Activated CD4-positive, alpha-beta T cell treated with anti-CD3 and anti-CD28 coated beads, Interleukin-2, amount 50 U/mL, for 16 hours (primary cell): ENCODE measurements at places on chromosomes 16 and 17.

DNA sequence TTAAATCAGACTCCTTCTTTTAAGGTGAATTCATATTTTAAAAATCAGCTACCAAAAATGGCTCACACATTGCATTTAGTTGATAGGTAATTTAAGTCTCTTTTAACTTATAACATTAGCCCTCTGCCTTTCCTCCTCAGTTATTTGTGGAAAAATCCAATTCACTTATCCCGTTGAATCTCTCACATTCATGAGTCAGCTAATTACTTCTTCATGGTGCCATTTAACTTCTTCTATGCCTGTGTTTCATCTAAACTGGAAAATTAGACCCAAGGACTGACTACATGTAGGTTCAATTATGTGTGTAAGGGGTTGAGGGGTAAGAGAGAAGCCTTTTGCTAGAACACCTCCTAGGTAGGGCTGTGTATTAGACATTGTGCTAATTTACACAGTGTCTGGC, 18.4 kb upstream of the SLFN5 start:
- DNase-seq, result no peak

- no peak for DNase-seq
These were observed 27.5 kb upstream of the ADCY7 start for GRCh38 chr16:50238868-50239301.

DNA sequence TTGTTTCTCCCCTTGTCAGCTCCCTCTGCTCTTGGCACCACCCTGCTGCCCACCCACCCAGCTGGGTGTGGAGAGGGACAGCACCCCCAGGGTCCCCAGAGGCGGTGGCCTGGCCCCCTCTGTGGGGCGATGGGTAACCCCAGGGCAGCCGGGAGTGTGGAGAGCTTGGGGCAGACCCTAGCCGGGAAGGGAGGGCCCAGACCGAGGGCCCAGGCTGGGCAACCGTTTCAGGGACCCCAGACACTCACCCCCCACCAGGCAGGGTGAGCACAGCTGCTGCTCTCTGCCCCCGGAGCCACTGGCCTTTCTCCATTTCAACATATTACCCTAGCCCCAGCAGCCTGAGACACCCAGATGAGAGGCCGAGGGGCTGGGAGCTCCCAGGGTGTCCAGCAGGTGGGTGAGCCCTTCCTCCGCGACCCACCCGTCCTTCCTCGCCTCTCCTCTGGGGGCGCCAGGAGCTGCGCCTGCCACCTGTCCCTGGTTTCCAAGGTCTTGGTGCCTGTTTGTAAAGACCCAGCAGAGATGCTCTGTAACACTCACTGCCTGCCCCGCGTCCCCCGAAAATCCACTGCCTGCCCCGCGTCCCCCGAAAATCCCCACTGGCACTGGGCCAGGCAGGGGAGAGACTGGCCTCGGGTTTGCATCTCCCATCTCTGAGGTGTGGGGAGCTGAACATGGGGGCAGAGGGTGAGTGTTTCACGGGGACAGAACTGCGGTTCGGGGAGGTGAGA, 45.4 kb downstream of the BAHCC1 start:
- peak; percentile 16 for DNase-seq

DNA sequence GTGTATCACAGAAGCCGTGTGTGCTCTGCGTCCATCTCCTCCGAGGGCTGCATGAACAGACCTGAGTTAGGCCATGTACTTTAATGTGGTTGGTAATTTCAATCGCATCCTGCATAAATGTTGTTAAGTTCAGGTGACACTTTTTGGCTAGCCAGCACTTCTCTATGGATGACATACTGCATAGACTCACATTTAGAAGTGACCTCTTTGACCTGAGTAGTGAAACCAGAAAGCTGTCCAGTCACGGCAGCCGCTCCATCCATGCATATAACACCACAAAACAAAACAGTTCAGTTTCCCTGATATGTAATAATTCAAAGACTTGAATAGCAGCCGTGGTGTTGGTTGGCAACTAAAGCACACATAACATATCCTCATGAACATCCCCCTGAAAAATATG, 94.1 kb downstream of the CYTH1 start:
- no peak for DNase-seq

- DNase-seq, result no peak
These were observed 404 bp downstream of the EMC6 start for GRCh38 chr17:3669085-3669347.

GRCh38 chr16:86363836-86364618, 146.3 kb upstream of the FOXF1 start:
- no peak for DNase-seq
